ENCODE measurements at places on chromosomes 3 and 15.

DNA sequence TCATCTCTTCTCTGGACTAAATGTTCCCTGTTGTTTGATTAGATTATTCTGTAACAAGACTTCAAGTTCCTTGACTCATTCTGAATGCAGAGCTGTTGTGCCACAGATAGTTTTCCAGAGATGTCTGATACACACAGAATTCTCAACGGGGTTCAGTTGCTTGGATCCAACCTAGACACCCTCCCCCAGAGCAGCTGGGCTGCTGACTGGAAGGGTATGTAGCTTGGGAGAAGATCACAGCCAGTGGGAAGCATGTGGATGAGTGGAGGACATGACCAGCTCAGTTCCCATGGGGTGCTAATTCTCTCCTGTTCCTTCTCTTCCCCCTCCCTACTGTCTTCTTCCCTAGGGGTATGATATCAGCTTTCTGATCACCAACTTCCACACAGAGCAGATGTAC, 6.6 kb upstream of the TTLL3 start:
- DNase-seq: no peak

GRCh38 chr3:157793745-157794144, 290.5 kb upstream of the VEPH1 start:
- DNase-seq: no peak

- DNase-seq: no peak
Observed at GRCh38 chr15:33051528-33051927, 143.0 kb downstream of the FMN1 start.

DNA sequence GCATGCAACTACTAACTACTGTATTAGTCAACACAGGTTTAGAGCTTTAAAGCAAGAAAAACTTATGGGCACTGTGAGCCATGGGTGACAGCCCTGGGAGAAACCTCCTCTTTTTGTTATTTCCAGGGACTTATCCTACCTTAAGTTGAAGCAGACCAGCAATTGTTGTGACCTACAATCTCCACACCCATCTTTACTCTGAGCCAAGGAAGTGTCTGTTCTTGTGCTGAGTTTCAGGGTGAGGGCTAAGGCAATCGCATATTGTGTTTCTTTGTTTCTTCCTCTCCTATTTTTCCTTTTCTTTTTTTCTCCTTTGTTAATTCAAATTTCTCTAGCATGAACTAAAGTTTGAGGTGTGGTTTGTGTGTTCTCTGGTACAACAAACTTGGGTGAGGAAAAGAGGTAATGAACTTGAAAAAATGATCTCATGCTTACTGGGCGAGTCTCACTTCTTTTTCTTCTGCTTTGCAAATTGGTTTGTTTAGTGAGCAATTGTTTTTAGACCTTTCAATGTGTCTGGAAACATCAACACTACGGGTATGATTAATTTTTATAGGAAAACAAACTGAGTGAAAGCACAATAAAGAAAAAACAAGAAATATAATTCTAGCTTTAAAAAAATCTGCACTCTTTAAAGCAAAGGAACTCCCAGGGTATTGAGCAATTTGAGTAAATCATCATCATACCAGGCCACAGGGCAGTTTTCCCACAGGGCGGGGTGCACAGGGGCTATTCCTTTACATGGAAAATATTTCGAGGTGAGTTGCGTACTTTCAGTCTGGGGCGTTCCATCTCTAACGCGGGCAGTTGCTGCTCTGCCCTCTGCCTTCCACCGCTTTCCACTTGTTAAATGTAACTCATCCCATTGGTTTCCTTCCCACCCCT, 2.7 kb downstream of the UPK1B start:
- DNase-seq: no peak

GRCh38 chr3:132284781-132285619, 32.2 kb upstream of the ACP3 start:
- no peak for DNase-seq

All from SW480 (cell line).